A172 (cell line): ENCODE measurements at places on chromosomes 3 and 15.

DNA sequence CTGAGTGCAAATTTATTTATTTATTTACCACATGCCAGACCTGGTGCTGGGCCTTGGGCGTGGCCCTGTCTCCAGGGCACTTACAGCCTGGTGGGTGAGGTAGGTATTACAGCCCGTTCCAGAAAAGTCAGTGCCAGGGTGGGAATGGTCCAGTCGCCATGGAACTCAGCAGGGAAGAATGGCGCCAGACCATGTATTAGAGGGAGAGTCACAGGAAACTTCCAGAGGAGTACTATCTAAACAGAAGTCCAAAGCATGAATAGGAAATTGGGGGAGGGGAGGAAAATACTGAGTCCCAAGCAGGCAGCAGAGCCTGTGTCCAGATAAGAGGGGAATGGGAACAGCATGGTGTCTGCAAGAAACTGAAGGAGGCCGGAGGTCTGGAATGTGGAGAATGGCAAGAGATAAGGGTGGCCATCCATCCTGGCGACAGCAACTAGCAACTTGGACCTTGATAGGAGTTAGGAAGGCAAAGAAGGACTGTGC lies 27.0 kb downstream of the SH3BP5 start:
- DNase-seq, result peak; percentile 98

DNA sequence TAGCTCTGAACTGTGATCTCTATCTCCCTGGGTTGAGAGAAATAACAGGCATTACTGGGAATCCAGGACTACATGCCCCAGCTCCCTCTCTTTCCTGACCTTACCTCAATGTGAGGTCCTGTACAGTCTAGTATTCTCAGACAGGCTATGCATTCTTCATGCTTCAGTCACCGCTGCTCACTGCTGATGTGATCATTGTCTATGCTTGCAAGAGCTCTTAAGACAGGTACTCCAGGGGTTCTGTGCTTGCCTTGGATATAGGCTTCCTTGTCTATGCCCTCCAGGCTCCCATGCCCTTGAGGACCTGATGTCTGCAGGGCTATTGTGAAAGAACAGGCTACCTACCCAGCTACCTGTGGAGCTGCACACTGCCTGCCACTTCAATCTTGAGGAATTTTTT lies 183.6 kb downstream of the MBNL1 start:
- no peak for DNase-seq

GRCh38 chr3:164407111-164407510 lies 671.2 kb downstream of the SI start:
- no peak for DNase-seq

GRCh38 chr15:79209690-79210089 lies 72.8 kb upstream of the ANKRD34C start:
- no peak for DNase-seq

DNA sequence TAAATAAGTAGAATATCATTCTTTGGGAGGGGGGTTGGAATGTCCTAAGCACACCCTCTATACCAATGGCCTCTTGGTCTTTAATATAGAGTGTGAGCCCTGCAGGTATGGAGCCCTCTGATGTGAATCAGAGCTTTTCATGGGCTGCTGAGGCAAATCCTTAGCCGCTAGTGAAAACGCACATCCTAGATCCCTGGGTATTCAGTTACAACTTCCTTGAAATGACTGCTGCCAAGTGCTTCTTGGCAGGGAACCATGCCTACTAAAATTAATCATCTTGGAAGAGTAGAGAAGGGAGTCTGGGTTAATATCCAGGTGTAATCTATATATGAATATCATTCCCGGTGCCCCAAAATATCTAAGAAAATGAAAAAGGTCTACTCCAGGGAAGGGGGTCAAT lies 109.1 kb downstream of the POLQ start:
- no peak for DNase-seq

GRCh38 chr3:182983876-182984275 lies 3.5 kb upstream of the DCUN1D1 start:
- DNase-seq, result no peak

GRCh38 chr15:37107744-37108380 lies 7.5 kb upstream of the MEIS2 start:
- no peak for DNase-seq
